ENCODE measurements at places on chromosomes 5 and 9.

GRCh38 chr9:33161589-33162132 lies 5.5 kb downstream of the B4GALT1 start:
- no peak for DNase-seq

DNA sequence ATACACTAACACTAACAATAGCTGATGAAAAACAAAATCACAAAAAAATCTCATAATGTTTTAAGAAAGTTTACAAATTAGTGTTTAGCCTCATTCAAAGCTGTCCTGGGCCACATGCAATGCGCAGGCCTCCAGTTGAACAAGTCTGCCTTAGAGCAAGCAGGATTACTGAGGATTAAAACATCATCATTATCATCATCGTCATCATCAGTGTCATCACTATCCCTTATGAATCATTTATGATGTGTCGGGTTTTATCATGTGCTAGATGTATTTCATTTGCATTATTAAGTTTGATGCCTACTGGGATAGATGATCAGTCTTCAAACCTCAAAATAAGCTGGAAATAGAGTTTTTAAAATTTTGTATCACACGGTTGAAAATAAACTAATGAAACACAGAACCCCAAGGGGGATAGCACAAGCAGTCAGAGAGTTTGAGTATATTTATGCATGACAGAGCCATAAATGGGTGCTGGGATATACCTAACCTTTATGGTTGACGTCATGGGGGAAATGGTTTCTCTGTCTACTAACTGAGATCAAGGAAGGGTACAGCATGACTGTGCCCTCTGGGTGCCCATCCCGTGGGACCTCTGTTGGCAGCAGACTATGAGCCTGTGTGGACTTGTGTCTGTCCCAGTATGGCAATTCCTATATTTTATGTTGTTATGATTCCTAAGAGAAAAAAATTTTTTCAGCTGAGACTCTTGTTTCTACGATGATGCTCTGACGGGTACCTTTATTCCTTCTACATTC lies 150.3 kb upstream of the ADRA1B start:
- DNase-seq: no peak

GRCh38 chr5:3185488-3185887 lies 410.1 kb upstream of the IRX1 start:
- DNase-seq: no peak

DNA sequence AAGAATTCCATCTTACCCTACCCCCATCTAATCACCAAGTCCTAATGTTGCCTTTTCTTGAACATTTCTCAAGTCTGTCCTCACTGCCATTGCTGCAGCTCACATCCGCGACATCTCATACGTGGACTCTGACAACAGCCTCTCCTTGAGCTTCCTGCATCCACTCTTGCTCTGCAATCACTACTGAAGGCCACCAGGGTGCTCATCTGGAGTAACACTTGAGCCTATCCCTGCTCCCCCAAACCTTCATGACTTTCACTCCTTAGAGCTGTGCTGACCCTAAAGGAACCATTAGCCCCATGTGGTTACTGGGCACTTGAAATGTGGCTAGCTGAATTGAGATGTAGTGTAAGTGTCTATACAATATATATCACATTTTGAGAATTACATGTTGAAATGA lies 46.4 kb upstream of the CTXN3 start:
- no peak for DNase-seq

GRCh38 chr9:126069400-126069955 lies 257.2 kb upstream of the MVB12B start:
- DNase-seq: no peak
